ENCODE measurements at places on chromosomes 5 and 9.

GRCh38 chr5:160369990-160370712 lies at the start of gene C1QTNF2:
Gene C1QTNF2, minus strand, starts transcription at chr5:160370626. Its CDS starts 15,615 bp downstream, at chr5:160355011.
- no peak for DNase-seq

GRCh38 chr5:75843319-75843718 lies 126.1 kb upstream of the POC5 start:
- DNase-seq, result no peak

DNA sequence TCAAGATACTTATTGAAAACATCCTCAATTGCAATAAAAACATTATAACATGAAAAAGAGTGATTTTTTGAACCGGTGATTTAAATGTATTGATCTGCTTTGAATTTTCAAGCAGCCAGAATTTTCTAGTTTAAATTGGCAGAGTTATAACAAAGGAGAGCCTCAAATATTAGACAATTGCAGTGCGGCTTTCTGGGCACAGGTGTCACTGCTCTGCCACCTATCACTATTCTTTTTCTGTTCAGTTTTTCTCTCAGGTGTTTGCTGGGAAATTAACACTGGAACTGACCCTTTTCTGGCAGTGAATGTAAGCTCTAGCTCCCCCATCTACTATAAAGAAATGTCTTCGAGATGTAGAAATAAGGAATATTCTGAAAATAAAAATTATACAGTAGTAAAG lies 23.0 kb downstream of the ZBED3 start:
- DNase-seq, result no peak

DNA sequence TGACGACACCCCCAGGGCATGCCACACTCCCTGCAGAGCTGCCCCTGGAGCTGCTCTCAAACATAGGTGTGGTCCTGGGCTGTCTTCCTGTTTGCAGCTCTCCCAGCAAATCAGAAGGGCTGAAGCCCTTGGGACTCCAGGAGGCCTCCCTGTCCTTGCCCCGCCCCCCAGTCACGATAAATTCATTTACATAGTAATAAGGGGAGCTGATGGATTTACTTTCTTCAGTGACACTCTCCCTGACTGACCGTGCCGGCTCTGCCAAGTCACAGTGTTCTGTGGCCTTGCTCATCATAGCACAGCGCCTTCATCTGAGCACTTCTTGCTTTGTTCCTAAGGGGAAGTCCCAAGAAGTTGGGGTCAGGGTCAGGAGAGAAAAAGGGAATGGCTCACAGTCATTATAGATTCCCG lies 121.4 kb downstream of the ENC1 start:
- no peak for DNase-seq

- DNase-seq, result no peak
Observed at GRCh38 chr5:56813302-56813701, 2.0 kb upstream of the MAP3K1 start.

- DNase-seq, result no peak
Observed at GRCh38 chr9:120528829-120529228, 51.1 kb downstream of the CDK5RAP2 start.

GRCh38 chr5:78727786-78728761 lies 79.5 kb upstream of the LHFPL2 start:
- DNase-seq, result no peak

DNA sequence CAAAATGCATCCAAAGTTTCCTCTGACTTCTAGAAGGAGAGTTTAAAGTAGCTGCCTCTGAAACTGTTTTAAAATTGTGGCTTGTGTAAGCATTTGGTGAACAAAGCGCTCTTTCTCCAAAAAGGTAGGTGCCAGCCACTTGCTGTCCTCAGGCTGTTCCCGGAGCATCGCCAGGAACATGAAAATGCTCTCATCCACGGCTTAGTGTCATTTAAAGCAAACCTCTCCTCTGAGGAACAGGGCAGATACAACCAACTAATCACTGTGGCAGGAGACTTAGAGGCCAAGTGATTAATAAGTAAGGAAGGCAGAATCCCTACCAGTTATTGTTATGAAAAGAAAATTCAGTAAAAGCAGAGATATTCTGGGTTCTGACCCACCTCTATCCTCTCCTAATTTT lies 165.6 kb downstream of the DCP2 start:
- DNase-seq, result no peak

- no peak for DNase-seq
Observed at GRCh38 chr5:174990909-174991308, 266.5 kb downstream of the MSX2 start.

- DNase-seq, result no peak
Observed at GRCh38 chr9:95506678-95507463, 9.9 kb downstream of the PTCH1 start.

DNA sequence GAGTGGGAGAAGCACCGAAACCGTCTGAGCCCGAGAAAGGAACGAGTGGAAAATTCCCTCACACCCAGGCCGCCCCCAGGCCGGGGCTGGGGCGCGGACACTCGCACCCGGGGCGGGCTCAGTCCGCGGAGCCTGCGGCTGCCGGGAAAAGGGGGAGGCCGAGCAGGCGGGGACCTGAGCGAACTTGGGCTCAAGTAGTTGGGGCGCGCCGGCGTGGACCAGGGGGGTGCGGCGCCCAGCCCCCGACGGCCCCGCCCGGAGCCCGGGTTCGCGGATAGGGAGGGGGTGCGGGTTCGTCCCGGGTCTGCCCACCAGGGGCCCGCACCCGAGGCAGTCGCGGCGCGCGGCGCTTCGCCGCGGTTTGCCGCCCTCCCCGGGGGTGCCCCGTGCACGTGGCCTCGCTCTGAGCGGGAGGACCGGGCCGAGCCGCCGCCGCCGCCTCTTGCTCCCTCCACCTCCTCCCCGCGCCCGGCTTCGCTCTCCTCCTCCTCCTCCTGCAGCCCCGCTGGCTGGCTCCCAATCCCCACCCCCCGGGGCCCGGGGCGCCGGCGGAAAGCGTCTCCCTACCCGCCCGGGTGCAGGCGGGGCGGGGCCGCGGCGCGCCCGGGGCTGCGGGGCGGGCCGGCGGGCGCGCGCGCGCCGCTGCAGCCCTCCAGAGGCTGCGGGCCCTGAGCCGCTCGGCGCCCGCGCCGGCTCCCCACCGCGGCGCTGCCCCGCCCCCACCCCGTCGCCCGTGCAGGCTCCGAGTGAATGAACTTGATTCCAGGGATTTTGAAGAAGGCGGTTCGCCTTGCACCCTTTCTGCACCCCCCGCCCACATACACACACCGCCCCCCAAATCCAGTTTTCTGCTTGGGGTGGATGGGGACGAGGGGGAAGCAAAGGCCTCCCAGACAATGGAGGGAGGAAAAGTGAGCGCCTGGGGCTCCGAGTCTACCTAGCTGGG lies 1.3 kb upstream of the NFIB start:
- no peak for DNase-seq

DNA sequence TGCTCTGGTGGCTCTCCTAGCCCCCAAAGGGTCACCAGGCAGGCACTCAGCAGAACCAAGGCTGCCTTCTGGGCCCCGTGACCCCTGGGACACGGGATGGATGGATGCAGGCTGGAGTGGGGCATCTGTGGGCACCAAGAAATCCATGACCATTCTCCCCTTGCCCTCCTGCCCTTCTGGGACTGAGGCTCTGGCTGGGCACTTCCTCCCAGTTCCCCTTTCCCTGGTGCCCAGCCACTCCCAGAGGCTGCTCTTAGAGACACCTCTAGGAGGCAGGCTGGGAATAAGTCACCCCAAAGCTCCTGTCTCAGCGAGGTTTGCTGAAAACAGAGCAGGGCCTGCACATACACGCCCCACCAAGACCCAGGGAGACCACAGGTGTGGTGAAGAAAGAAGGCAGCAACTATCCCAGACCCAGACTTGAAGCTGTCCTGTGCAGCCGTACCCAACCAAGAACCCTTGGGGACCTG lies 943 bp downstream of the STING1 start:
- DNase-seq, result no peak

DNA sequence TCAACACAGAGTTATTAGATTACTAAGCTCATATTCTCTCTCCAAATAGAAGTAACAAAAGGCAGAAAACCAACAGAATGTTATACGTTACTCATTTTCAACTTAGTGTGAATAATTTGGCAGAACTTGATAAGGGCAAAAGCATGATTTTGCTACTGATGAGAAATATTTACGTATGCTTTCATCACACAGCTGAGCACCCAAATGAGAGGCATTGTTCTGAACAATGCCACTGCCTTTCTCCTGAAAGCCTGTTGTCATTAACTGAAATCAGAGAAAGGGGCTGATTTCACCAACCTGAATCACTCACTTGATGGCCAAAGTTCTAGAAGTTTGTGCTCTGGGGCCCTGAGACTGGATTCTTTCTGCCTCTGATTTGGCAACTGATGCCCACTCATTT lies 367.5 kb upstream of the PTGER4 start:
- DNase-seq, result no peak

DNA sequence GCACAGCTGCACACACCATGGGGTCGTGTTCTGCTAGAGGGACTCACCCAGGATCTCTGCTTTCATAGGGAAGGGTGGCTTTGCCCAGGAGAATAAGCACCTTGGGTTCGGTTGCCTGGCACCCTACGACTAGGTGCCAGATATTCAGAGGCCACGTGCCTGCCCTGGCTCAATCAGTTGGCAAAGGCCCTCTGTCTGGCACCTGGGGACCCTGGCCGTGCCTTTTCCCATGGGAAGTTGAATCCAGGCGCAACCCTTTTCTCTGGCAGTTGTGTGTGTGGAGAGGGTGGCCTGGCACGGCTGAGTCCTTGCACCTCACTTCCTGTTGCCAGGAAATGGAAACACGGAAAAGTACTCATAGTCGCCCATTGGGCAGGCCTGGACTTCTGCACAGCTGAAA lies 10.2 kb upstream of the ANKH start:
- no peak for DNase-seq

- DNase-seq, result no peak
Observed at GRCh38 chr9:82757924-82758323, 305.0 kb downstream of the RASEF start.

GRCh38 chr5:140978983-140979382 lies 12.7 kb downstream of the PCDHAC2 start:
- DNase-seq, result no peak

DNA sequence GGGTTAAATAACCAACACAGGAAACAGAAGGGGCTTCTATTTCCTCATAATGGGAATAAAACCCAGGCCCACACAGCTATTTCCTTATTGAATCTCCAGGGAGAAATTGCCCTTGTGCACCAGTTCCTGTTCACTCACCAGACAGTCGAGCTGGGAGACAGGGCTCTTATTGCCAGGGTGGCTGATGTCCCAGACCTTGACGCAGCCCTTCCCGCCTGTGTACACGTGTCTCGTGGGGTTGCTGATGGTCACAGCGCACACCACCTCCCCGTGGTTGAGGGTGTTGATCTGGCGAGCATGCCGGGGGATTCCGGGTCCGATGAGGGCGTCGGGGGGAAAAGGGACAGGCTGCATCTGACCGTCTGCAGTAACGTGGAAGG lies 96.5 kb downstream of the TLE1 start:
- DNase-seq, result no peak
